ENCODE measurements at places on chromosomes 7 and 10. TPM values are rescaled to one million over a fixed set of nuclear protein-coding genes. Genes with fewer than 3 reads are reported as not detected.

CALY gene
- polyA plus RNA-seq, result not detected

NCAPG2 gene
- polyA plus RNA-seq, result 5.7 TPM

KIAA1549 gene
- polyA plus RNA-seq, result not detected

GRCh38 chr7:140441519-140441918, 37.7 kb downstream of the RAB19 start:
- no peak overlapping the region for H3K4me3 ChIP-seq
- DNase-seq, result no peak
- H3K27me3 ChIP-seq, result peaks cover 2% of the 10 kb centered on the region
- no peak overlapping the region for H3K27ac ChIP-seq
- H3K4me1 ChIP-seq, result no peaks in the 10 kb centered on the region
- H3K36me3 ChIP-seq, result no peaks in the 10 kb centered on the region

ASIC3 gene
- polyA plus RNA-seq, result not detected

GRCh38 chr10:59754951-59755350, 1.7 kb upstream of the MRLN start:
- no peak for DNase-seq
- H3K36me3 ChIP-seq, result no peaks in the 10 kb centered on the region
- no peak overlapping the region for H3K27ac ChIP-seq
- H3K27me3 ChIP-seq, result no peaks in the 10 kb centered on the region

DNA sequence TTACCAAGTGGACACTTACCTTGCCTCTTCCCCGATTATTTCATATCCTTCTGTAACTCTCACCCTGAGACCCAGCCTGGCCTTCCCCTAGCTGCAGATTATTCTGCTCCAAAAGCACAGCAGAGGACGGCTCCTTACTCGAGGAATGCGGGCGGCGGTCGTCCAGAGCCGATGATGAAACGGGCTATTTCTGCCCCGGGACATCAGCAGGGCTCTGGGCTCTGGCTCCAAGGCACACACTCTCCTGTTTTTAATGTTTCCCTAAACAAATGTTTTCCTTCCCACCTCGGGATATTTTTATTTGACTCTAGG, 343 bp upstream of the C10orf71 start:
- no peak overlapping the region for H3K27ac ChIP-seq
- peaks cover 3% of the 10 kb centered on the region for H3K36me3 ChIP-seq
- peaks cover 28% of the 10 kb centered on the region for H3K4me1 ChIP-seq
- H3K4me3 ChIP-seq, result no peak overlapping the region
- no peak for DNase-seq

- no peak overlapping the region for H3K4me3 ChIP-seq
- H3K27me3 ChIP-seq, result peaks cover 20% of the 10 kb centered on the region
- H3K27ac ChIP-seq, result no peak overlapping the region
- no peaks in the 10 kb centered on the region for H3K4me1 ChIP-seq
- no peaks in the 10 kb centered on the region for H3K36me3 ChIP-seq
These were observed 73.4 kb downstream of the PAPSS2 start for GRCh38 chr10:87733081-87733480.

DNA sequence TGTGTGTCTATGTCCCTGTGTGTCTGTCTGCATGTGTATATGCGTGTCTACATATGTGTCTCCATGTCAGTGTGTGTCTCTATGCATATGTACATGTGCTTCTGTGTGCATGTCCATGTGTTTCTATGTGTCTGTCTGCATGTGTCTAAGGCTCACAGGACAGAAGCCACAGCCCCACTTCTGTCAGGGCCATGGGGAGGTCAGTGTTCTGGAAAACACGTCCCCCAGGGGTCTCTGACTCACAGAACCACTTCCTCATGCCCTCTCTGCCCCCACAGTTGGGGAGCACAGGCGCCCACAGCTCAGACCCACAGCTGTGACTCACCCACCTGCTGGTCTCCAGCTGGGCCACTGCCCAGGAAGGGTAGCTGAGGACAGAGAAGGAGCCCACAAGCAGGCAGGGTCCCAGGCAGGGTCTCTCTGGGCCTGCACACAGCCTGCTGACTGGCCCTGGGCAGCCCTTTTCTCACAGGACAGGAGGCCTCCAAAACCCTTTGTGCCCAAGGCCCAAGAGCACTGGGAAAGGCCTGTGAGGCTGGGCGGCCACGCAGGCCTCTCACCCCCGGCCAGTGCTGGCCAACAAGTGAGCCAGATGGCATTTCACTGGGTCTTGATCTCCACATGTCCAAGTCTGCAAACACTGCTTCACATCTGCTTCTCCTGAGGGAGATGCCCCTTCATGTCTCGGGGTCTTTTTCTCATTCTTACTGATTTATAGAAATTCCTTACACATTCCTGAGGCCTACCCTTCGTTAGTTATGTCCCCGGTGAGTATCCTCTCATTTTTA, 102.9 kb upstream of the FAM20C start:
- H3K4me3 ChIP-seq, result no peak overlapping the region
- no peaks in the 10 kb centered on the region for H3K36me3 ChIP-seq

GRCh38 chr7:134513169-134513752, 14.1 kb upstream of the AKR1B10 start:
- H3K36me3 ChIP-seq, result no peaks in the 10 kb centered on the region
- H3K4me3 ChIP-seq, result no peak overlapping the region
- H3K27ac ChIP-seq, result no peak overlapping the region
- H3K4me1 ChIP-seq, result peaks cover 1% of the 10 kb centered on the region
- DNase-seq, result no peak

GRCh38 chr10:105063796-105064195, 422.7 kb downstream of the SORCS3 start:
- DNase-seq, result no peak
- H3K27me3 ChIP-seq, result no peaks in the 10 kb centered on the region
- H3K36me3 ChIP-seq, result no peaks in the 10 kb centered on the region
- H3K27ac ChIP-seq, result no peak overlapping the region

MKX gene
- not detected for polyA plus RNA-seq

DGKI gene
- polyA plus RNA-seq, result not detected

DNA sequence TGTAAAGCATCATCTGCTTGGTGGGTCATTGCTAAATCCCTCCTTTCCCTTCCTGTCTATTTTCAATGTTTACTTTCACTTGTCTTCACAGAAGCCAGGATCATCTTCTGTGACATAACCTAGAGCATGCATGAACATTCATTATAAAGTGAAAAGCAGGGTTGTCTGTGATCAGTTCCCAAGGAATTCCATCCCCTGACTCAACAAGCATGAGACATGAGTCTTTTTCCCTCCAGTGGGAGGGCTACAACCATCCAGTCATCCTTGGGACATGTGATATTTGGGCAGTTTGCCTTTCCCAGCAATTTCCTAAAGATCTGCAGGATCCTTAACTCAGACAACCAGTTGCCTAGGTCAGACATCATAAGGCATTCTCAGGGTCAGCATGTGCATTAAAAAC, 166.3 kb upstream of the TMEM196 start:
- no peaks in the 10 kb centered on the region for H3K36me3 ChIP-seq
- no peak for DNase-seq
- no peaks in the 10 kb centered on the region for H3K4me1 ChIP-seq
- no peak overlapping the region for H3K27ac ChIP-seq

FLNC gene
- not detected for polyA plus RNA-seq

DNA sequence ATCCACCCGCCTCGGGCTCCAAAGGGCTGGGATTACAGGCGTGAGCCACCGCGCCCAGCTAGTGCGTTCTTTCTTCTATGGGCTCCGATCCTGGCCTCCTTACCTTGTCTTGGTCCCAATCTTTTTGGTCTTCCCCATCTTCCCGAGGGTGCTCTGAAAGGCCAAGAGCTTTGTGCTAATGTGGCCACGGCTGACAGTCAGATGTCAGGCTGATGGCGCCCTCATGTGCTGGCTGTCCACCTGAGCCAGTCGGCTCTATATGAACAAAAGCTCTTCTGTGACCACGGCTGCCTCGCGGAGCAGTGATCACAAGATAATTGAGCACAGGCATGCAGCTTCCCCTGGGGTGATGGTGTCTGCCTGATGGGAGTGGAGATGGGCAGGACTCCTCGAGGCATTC, 11.0 kb upstream of the AHCYL2 start:
- H3K4me3 ChIP-seq, result no peak overlapping the region
- no peak for DNase-seq
- H3K4me1 ChIP-seq, result peaks cover 1% of the 10 kb centered on the region
- no peaks in the 10 kb centered on the region for H3K36me3 ChIP-seq

- no peak overlapping the region for H3K4me3 ChIP-seq
- no peak overlapping the region for H3K27ac ChIP-seq
- H3K4me1 ChIP-seq, result no peaks in the 10 kb centered on the region
- no peak for DNase-seq
- H3K36me3 ChIP-seq, result no peaks in the 10 kb centered on the region
- peaks cover 2% of the 10 kb centered on the region for H3K27me3 ChIP-seq
These were observed 31.5 kb upstream of the LHFPL3 start for GRCh38 chr7:104296900-104297299.

GRCh38 chr10:1400101-1401070, 336.9 kb downstream of the ADARB2 start:
- DNase-seq, result no peak
- H3K4me3 ChIP-seq, result no peak overlapping the region
- no peaks in the 10 kb centered on the region for H3K4me1 ChIP-seq
- no peak overlapping the region for H3K27ac ChIP-seq
- no peaks in the 10 kb centered on the region for H3K27me3 ChIP-seq
- H3K36me3 ChIP-seq, result no peaks in the 10 kb centered on the region

DNA sequence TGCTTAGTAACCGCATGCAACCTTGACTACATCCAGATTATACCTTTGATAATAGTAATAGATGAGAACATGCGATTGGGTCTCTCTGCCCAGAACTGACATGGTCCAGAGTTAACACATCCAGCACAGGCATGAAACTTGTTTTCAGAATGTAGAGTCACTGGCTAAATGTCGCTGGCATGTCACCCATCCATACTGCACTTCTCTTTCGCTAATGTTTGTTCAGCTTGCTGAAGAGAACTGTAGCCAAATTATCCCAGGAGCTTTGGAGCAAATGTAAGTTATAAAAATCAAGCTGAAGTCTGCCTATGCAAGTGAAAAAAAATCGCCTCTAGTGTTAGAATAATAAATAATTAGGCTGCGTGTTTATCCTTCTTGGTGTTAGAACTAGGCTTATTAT, 98.2 kb downstream of the PRTFDC1 start:
- DNase-seq, result no peak
- H3K4me3 ChIP-seq, result no peak overlapping the region
- no peak overlapping the region for H3K27ac ChIP-seq
- H3K27me3 ChIP-seq, result no peaks in the 10 kb centered on the region

- H3K4me3 ChIP-seq, result peak overlapping the region; percentile 71
- H3K27ac ChIP-seq, result peak overlapping the region; percentile 97
- H3K4me1 ChIP-seq, result peaks cover 35% of the 10 kb centered on the region
- peaks cover 6% of the 10 kb centered on the region for H3K27me3 ChIP-seq
- no peak for DNase-seq
These were observed 88.3 kb upstream of the KAT6B start for GRCh38 chr10:74738052-74738451.

- peaks cover 6% of the 10 kb centered on the region for H3K36me3 ChIP-seq
- peaks cover 4% of the 10 kb centered on the region for H3K4me1 ChIP-seq
- H3K27me3 ChIP-seq, result no peaks in the 10 kb centered on the region
- DNase-seq, result no peak
These were observed 497.4 kb downstream of the PLXDC2 start for GRCh38 chr10:20313665-20314064.

DNA sequence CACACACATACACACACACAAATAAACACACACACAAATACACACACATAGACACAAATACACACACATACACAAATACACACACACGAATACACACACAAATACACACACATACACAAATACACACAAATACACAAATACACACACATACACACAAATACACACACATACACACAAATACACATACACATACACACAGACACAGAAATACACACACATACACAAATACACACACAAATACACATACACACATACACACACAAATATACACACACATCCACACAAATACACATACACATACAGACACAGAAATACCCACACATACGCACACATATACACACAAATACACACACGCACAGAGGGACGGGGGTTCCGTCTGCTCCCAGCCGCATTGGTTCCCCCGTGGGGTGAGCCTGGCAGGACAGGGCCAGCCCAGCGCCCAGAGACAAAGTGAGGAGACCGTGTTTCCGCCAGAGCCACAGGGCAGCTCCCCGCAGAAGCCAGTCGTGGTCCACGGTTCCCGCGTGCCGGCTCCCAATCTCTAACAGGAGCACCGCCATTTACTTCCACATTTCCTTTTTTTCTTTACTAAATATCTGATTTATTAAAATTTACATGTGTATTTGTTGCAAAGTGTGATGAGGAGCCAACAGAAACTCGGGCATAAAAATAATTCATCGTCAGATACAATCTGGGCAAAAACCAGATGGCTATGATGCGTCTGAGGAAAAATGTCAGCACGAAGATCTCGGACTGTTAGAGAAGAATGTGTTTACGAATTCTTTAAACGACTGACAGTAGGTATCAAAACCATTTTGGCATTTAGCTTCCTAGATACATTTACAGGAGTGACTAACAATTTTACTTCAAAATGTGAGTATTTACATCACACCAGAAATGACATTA, 3.1 kb upstream of the KNDC1 start:
- H3K27ac ChIP-seq, result no peak overlapping the region
- no peaks in the 10 kb centered on the region for H3K4me1 ChIP-seq
- H3K36me3 ChIP-seq, result no peaks in the 10 kb centered on the region
- DNase-seq, result no peak
- no peak overlapping the region for H3K4me3 ChIP-seq

GARIN1A gene
- polyA plus RNA-seq, result not detected

GRCh38 chr10:114519756-114520293, 115.5 kb upstream of the AFAP1L2 start:
- H3K36me3 ChIP-seq, result peaks cover 7% of the 10 kb centered on the region
- peaks cover 2% of the 10 kb centered on the region for H3K27me3 ChIP-seq
- peaks cover 73% of the 10 kb centered on the region for H3K4me1 ChIP-seq
- DNase-seq, result no peak
- peak overlapping the region; percentile 55 for H3K27ac ChIP-seq

- H3K27me3 ChIP-seq, result peaks cover 2% of the 10 kb centered on the region
- DNase-seq, result no peak
- no peak overlapping the region for H3K27ac ChIP-seq
- H3K4me3 ChIP-seq, result no peak overlapping the region
- no peaks in the 10 kb centered on the region for H3K4me1 ChIP-seq
- no peaks in the 10 kb centered on the region for H3K36me3 ChIP-seq
These were observed 26.0 kb downstream of the HSPA12A start for GRCh38 chr10:116716381-116716780.

GRCh38 chr7:123643495-123644441, 11.9 kb upstream of the LMOD2 start:
- no peaks in the 10 kb centered on the region for H3K36me3 ChIP-seq
- H3K4me1 ChIP-seq, result no peaks in the 10 kb centered on the region
- no peak for DNase-seq

PAOX gene
- polyA plus RNA-seq, result 10.5 TPM

ABLIM1 gene
- 66.2 TPM for polyA plus RNA-seq

- no peak overlapping the region for H3K4me3 ChIP-seq
- no peak for DNase-seq
- H3K36me3 ChIP-seq, result peaks cover 3% of the 10 kb centered on the region
These were observed 98.4 kb downstream of the UBE2H start for GRCh38 chr7:129854401-129854800.

- DNase-seq, result no peak
- no peak overlapping the region for H3K27ac ChIP-seq
- H3K4me3 ChIP-seq, result no peak overlapping the region
- no peaks in the 10 kb centered on the region for H3K4me1 ChIP-seq
- H3K27me3 ChIP-seq, result peaks cover 8% of the 10 kb centered on the region
- H3K36me3 ChIP-seq, result no peaks in the 10 kb centered on the region
These were observed 108.2 kb downstream of the PTPN20 start for GRCh38 chr10:47019155-47020145.

GRCh38 chr10:128622706-128623105, 496.5 kb upstream of the MKI67 start:
- no peak overlapping the region for H3K4me3 ChIP-seq
- DNase-seq, result no peak
- no peak overlapping the region for H3K27ac ChIP-seq
- no peaks in the 10 kb centered on the region for H3K4me1 ChIP-seq
- H3K27me3 ChIP-seq, result peaks cover 9% of the 10 kb centered on the region

Data from immature natural killer cell (primary cell).